ENCODE measurements at places on chromosomes 5 and 9. TPM values are rescaled to one million over a fixed set of nuclear protein-coding genes. Genes with fewer than 3 reads are reported as not detected.

GRCh38 chr5:11027660-11028059 is 266.6 kb upstream of the DAP start:
- H3K36me3 ChIP-seq: no peaks in the 10 kb centered on the region
- no peak overlapping the region for H3K4me3 ChIP-seq
- no peaks in the 10 kb centered on the region for H3K4me1 ChIP-seq
- no peaks in the 10 kb centered on the region for H3K27me3 ChIP-seq

GRCh38 chr9:136858844-136859757 is 7.0 kb downstream of the MAMDC4 start:
- no peak overlapping the region for H3K4me3 ChIP-seq
- peak; percentile 62 for DNase-seq
- no peaks in the 10 kb centered on the region for H3K36me3 ChIP-seq
- H3K4me1 ChIP-seq: peaks cover 16% of the 10 kb centered on the region

DNA sequence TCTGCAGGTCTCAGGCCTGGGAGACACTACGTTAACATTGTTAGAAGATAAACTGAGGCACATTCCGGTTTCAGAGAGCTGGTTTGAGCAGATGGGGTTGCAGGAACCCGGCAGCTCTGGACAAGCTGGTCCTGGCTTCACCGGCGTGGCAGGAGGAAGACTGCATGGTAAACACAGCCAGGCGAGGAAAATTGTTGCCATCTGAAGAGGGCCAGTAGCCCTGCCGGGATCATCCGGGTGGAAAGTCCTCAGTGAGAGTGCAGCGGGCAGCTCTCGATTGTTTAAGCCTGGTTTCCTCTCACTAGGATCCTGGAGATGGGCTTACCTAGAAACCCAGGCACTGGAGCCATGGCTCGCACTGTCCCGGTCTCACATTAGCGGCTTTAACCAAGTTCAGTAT is 226.9 kb downstream of the IRX2 start:
- no peaks in the 10 kb centered on the region for H3K27me3 ChIP-seq
- no peaks in the 10 kb centered on the region for H3K36me3 ChIP-seq
- no peak overlapping the region for H3K4me3 ChIP-seq
- H3K4me1 ChIP-seq: no peaks in the 10 kb centered on the region
- no peak overlapping the region for H3K27ac ChIP-seq
- DNase-seq: no peak

DNA sequence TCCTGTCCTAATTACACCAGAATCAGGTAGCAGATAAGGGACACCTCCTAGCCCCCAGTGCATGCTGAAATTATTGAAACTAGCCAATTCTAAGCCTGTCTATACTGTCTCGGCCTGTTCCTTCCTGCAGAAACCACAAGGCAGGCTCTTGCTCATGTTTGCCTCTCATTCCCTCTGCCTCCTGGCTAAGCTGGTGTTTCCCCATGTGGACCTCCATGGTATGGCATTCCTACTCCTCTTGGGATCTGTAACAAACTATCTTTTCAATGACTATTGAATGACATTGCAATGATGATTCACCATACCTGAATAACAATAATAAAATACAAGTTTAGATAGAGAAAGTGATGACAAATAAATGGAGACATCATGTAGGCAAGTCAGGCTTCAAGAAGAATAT is 35.6 kb upstream of the ADAMTS16 start:
- no peaks in the 10 kb centered on the region for H3K27me3 ChIP-seq
- no peak overlapping the region for H3K4me3 ChIP-seq
- no peak for DNase-seq

- no peaks in the 10 kb centered on the region for H3K27me3 ChIP-seq
- H3K4me1 ChIP-seq: no peaks in the 10 kb centered on the region
- no peaks in the 10 kb centered on the region for H3K36me3 ChIP-seq
- no peak overlapping the region for H3K4me3 ChIP-seq
- peak overlapping the region; percentile 77 for H3K27ac ChIP-seq
Observed at GRCh38 chr9:124242331-124243194, 15.2 kb upstream of the NEK6 start.

The CARD9 gene
- 0.68 TPM for total RNA-seq

The IQGAP2 gene
- total RNA-seq: 60.3 TPM

The RNF208 gene
- 2.3 TPM for total RNA-seq

The ARHGEF37 gene
- 2.0 TPM for total RNA-seq

The ABO gene
- total RNA-seq: 4.8 TPM

Data from hepatocyte (in vitro differentiated cells).